Stimulated activated CD8-positive, alpha-beta memory T cell treated with anti-CD3 and anti-CD28 coated beads, Interleukin-2, amount 100 ng/mL, for 1 hour (primary cell): ENCODE measurements at places on chromosomes 2 and 18.

DNA sequence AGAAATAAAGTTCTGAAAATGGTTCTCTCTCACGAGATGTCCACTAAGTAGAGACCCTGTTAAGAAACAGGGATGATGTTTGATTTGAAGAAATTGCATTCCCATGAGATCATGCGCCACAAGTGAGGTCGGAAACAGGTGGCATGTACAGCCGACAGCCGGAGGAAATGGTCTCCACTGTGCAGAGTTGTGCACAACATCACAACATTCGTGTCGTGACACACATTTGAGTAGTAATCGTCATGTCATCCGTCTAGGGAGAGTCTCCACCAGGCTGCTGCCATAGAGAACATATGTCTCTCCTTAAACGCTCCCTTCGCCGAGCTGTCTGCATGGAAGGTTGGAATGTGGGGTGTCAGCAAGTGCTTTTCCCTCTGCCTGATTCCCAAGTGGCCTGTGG is 84.7 kb downstream of the ASAP2 start:
- no peak for DNase-seq

- no peak for DNase-seq
Observed at GRCh38 chr2:25286025-25286400, 55.7 kb downstream of the DNMT3A start.

GRCh38 chr2:232592772-232593395 is 40.5 kb upstream of the EFHD1 start:
- DNase-seq = no peak

GRCh38 chr18:11502368-11502767 is 107.0 kb upstream of the SLC35G4 start:
- DNase-seq = no peak

GRCh38 chr18:75727456-75727855 is 300.0 kb upstream of the SMIM21 start:
- DNase-seq = no peak

DNA sequence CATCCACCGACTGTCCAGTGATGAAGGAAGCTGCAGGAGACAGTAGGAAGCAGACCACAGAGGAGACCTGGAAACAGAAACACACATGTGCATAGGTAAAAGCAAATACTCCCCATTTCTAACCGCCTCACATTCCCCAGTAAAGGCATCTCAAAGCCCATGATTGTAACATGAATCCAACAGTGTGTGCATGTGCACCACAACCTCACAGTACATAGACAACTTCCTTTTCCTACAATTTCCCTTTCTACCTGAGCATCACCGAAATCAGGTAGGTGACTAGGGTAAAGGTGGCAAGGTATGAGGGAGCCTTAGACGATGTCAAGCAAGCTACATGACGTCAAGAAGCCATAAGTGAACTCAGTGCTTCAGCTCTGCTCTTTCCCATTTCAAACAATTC is 30.6 kb upstream of the MREG start:
- no peak for DNase-seq

DNA sequence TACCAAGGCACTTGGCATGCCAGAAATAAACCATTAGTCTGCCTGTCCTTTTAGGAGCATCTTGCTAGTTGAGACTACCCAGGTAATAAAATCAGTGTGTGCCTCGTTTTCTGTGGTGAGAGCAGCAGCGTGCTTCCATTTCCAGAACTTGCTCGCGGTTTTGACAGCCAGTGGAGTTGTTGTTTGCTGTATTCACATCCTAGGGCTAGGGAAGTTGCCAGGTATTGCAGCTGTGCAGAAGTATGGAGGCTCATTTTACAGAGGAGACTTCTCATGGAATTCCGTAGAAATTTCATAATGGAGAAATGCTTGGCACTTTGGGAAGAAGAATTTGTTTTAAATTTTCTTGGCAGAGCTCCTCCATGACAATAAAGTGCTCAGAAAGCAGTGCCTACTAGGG is 1355.1 kb upstream of the ZEB2 start:
- DNase-seq = no peak

DNA sequence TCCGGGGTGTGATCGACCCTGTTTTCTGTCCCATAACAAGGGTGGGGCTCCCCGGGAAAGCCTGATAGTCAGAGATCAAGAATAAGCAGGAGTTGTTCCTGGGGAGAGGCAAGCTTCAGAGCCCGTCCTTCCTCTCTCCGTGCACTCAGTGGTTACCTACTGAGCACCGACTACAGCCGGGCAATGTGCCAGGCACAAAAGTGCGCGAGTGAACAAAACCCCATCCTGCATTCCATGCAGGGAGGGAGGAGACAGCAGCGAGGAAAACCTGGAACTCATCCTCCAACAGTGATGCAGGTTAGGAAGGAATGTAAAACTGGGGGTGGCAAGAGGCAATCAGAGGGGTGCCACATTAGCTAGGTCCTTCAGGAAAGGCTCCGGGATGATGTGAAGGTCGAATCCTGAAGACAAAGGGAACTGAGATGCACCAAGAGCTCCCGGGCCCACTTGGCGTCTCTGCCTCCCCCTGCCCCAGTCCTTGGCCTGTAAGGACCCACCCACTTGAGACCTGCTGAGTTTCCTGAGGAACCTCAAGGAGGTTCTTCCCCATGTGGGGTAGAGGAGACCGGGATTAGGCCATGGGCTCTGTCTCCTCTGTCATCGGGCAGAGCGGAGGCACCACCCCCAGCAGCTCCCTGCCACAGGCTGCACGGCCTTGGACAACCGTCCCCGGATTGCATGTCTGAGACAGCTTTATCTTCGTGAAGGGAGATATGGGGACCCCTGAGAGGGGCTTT is 198.2 kb downstream of the NDUFA10 start:
- no peak for DNase-seq

DNA sequence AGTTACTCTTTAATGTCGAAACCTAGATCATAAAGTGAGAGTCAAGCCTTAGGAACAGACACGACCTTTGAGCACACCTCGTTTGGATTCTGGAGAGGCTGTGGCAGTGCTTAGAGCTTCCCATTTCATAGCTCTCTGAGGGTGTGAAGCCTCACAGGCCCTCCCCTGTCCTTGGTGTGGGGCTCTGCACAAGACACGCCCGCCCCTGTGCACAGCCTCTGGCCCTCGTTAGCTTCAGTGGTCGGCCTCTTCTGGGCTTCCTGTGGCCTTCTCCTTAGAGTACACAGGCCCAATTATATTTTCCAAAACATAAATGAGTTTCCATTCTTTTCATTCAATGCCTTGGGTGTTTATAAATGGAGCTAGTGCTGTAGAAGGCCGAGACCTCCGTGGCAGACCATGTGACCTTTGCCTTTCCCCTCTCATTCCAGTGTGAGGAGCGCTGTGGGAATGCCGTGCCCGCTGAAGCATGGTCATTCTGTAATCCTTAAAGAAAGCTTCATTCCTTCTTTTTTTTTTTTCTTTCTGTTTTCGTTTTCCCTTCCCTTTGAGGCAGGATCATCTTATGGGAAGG is 208.6 kb downstream of the DCDC2C start:
- DNase-seq = no peak

- DNase-seq = no peak
Observed at GRCh38 chr2:95284886-95285541, 10.8 kb downstream of the PROM2 start.

- no peak for DNase-seq
Observed at GRCh38 chr2:51813247-51813646, 781.3 kb upstream of the NRXN1 start.

DNA sequence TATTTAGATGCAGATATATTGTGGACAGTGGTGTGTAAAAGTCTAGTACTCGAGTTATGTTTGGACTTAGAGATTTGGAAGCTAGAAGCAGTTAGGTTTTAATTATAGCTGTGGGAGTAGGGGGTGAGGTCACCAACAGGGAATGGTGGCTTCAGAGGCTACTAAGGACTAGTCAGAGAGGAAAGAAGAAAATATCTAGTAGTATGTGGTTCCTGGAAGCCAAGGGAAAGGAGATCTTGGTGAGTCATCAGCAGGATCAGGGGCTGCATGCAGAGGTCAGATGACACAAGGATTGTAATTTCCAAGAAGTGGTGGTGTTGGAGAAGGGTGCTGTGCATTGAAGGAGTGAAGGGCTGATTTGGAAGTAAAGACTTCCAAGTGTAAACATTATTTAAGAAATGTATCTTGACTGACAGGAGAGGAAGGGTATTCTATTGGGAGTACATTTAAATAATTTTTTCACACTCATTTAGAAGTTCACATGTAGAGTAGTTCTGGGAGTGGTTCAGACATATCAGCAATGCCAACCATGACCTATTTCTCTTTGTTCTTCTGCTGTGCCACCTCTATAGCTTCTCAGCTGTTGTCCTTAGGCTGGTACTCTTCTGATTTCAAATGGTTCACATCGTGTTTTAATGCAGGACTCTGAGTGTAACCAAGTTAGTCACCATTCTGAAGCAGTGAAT is 59.1 kb downstream of the ACSL3 start:
- no peak for DNase-seq

DNA sequence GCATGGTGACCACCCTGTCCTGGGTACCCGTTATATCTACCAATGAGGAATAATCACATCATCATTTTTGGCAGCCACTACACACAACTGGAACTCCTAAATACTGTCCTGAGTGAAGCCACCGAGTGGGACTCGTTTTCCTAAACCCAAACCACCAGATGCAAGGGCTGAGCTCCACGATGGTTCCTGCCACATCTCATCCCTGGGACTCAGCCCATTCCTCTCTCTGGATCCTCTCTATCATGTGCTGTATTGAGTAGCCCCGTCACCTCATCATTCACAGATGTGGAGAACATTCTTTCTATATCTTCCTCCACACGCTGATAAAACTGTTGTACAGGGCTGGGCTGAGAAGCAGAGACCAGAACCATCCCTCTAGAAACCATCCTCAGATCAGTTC is 79.4 kb upstream of the SMAD7 start:
- DNase-seq = no peak

DNA sequence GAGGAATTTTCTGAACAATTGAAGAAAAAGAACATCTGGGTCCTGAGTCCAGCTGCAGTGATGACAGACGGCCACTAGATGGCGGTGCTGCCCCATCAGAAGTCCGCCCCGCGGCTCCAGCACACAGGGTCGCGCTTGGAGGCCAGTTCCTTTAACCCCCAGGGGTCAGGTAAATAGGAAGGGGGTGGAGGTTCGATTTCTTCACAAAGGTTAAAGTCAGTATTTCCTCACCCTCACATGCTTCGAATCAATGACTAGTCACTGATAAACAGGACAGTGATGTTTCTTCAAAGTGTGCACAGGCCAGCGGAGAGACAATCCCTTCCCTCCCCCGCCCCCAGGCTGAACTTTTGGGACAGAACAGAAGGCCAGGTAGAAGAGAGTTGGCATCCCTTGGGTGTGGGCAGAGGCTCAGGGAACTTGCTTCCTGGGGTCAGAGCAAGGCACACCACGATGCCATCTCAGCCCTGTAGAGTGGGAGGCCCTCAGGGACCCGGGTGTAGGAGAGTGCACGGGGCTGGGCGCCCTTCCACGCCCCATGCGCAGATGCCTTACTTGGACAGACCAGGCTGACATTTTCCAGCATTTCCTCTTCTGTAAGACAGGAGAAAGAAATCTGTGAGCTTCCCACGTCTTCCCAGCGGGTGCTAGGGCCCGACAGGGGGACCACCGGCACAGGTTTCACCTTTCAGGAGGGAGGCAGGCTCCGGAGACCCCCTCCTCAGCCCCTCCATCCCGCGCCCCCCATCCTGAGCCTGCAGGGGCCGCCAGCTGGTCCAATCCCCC is 722 bp downstream of the APOB start:
- DNase-seq = peak; percentile 36

- DNase-seq = peak; percentile 46
Observed at GRCh38 chr2:221517696-221518151, 54.4 kb downstream of the EPHA4 start.

- no peak for DNase-seq
Observed at GRCh38 chr2:163719331-163719730, 16.5 kb downstream of the FIGN start.

DNA sequence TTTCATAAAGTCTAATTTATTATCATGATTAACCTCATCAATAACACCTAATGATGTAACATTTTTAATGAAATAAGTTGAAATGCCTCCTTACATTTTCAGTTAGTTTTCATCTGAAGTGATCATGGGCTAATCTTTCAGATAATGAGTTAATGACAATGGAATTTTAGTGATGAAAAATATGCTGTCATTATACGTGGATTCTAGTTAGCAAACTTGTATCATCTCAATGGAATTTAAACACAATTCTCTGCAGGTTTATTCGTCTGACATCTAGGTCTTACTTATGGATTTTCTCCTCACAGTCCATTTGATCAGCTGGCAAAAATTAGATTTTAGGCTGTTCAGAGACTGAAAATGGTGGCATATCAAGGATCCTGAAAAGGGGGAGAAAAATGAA is 885.0 kb downstream of the SLC4A3 start:
- DNase-seq = no peak

- DNase-seq = no peak
Observed at GRCh38 chr2:7270011-7270431, 352.8 kb downstream of the RNF144A start.

DNA sequence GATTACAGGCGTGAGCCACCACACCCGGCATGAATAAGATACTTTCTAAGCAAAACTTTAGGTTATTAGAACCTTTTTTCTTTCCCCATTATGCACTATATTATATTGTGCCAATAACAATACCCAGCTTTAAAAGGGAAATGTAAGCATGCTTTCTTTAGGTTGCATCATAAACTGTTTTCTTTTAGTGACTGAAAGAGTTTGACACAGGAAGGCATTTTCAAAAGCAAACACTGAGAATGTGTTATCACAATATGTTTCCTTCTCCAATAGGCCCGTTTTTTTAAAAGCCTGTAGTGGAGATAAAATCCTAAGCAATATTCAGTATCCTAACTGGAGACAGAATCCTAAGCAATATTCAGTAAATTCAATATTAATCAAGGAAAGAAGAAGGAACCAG is 16.7 kb upstream of the EPB41L5 start:
- no peak for DNase-seq

GRCh38 chr2:138147796-138148195 is 183.5 kb downstream of the HNMT start:
- no peak for DNase-seq

- DNase-seq = no peak
Observed at GRCh38 chr18:69974365-69974764, 26.7 kb upstream of the CD226 start.

DNA sequence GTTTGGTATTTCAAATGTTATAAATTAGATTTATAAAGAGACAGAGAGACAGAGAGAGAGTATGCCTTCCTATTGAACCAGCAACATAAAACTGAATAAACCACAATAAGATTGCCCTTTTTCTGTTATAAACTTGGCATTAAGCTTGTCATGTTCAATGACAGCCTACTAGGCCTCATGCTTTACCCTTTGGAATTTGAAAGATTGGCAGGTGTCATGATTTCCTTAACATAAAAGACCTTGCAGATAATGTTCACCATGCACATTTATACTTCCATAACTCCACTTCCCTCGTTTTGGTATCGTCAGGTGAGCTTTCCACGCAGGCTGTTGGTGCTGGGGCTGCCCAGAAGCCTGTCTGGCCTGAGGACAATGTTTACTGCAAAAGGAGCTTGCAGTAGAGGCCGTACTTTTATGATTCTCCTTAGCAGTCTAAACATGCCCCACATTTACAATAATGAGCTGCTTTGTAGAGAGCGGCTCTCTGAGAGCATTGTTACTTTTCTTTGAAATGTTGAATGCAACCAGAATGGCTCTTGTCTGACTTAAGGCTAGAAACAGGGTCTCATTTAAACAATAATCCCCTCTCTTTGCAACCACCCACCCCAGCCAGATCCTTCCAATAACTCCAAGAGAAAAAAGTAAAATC is 379.1 kb upstream of the ATP5MC3 start:
- DNase-seq = no peak

GRCh38 chr18:48252525-48252924 is 156.7 kb downstream of the ZBTB7C start:
- DNase-seq = no peak

GRCh38 chr2:230874456-230874855 is 9.7 kb downstream of the ITM2C start:
- DNase-seq = no peak

- no peak for DNase-seq
Observed at GRCh38 chr2:24011250-24012104, 1.6 kb downstream of the MFSD2B start.

GRCh38 chr18:49863769-49864621 is 50.7 kb upstream of the ACAA2 start:
- no peak for DNase-seq
